Fibroblast of skin of left biceps (primary cell): ENCODE measurements at places on chromosomes 6 and 20.
A peak's percentile ranks its signal among the peaks of the same experiment; 100 is the strongest.

DNA sequence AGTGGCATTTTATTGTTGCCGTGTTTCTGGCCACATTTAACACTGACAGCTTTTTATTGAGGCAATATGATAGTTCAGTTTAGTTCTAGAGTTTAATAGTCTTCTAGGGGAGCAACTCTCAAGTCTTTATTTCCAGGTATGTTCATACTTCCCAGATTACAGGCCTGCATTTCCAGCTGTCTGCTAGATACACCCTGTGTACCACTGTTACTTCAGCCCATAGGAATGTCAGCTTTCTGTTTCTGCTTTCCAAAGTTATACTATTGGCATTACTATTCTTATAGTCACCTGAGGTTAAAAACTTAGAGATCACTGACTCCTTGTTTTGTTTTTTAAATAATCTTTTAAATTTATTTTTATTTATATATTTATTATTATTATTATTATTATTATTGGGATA is 7.6 kb downstream of the ZNF451 start:
- no peak for DNase-seq

DNA sequence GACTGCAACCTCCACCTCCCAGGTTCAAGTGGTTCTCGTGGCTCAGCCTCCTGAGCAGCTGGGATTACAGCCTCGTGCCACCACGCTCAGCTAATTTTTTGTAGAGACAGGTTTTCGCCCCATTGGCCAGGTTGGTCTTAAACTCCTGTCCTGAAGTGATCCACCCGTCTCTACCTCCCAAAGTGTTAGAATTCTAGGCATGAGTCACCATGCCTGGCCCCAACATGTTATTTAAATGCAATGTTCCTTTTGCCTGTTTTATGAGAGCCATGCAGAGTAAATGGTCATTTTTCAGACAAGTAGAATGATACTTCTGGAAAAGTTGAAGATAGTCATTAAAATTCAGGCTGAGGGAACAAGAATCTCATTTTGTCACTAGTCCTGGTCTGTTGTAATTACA is 43.8 kb upstream of the RPS6KA2 start:
- no peak for DNase-seq

DNA sequence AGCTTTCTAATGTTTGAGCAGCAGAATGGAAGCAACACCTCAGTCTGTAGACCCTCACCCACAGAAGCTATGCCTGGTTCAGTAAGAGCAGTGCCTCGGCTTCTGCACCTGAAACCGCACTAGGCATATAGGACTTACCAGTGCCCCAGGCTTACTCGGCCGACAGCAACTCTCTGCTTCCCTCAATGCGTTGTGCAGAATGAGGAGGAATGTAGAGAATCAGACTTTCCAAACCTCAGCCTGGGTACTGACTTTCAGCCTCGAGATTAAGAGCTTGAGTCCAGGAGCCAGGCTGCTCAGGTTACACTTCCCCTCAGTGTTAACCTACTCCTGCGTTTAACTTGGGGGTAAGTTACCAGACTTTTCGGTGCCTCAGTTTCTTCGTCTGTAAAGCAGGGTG is 8.6 kb downstream of the EYA2 start:
- DNase-seq: no peak

GRCh38 chr6:121771937-121772720 is 336.7 kb downstream of the GJA1 start:
- no peak for DNase-seq

- DNase-seq: no peak
Measured at GRCh38 chr20:63059684-63060056, 52.9 kb upstream of the BHLHE23 start.

- no peak for DNase-seq
Measured at GRCh38 chr20:62623488-62624324, 18.6 kb upstream of the SLCO4A1 start.

GRCh38 chr6:119124079-119124824 is 45.8 kb upstream of the FAM184A start:
- DNase-seq: no peak

DNA sequence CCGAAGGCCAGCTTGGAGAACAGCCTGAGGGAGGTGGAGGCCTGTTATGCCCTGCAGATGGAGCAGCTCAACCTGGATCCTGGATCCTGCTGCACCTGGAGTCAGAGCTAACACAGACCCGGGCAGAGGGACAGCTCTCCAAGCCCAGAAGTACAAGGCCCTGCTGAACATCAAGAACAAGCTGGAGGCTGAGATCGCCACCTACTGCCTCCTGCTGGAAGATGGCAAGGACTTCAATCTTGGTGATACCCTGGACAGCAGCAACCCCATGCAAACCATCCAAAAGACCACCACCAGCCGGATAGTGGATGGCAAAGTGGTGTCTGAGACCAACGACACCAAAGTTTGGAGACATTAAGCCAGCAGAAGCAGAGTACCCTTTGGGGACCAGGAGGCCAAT is 223.5 kb upstream of the ID4 start:
- DNase-seq: no peak

- no peak for DNase-seq
Measured at GRCh38 chr6:110221738-110222137, 41.5 kb downstream of the CDC40 start.

DNA sequence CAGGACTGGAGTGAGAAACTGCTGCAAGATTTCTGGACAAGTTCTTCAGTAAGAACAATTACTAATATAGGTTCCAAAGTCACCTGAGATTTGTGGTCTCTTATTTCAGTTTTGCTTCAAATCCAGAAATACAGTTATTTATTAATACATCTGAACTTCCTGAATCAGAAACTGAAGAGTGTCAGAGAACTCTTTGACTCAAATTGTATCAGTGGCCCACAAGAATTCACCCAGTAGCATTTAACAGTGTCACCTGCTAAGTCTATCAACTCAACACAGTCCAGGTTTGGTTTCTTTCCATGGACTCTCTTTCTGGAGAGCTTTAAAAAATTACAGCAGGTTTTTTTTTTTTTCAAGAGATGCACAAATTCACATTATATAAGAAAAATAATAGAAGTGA is 18.8 kb upstream of the NHSL1 start:
- no peak for DNase-seq

DNA sequence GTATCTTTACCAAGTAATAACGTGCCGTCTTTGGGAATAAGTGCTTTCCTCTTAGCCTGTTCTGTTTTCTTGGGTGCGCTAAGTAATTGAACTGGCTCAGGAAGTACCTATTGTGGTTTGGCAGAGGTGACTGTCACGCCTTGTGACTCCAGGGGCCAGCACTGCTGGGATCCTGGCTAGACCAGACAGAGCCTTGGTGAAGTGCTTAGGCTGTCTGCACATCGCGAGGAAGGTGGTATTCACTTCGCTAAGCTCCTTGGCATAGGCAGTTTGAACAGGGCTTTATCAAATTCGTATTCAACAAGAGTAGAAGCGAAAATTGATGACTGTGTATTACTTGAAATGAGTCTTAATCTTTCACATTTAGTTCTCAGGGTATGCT is 17.6 kb downstream of the PRDM1 start:
- no peak for DNase-seq

DNA sequence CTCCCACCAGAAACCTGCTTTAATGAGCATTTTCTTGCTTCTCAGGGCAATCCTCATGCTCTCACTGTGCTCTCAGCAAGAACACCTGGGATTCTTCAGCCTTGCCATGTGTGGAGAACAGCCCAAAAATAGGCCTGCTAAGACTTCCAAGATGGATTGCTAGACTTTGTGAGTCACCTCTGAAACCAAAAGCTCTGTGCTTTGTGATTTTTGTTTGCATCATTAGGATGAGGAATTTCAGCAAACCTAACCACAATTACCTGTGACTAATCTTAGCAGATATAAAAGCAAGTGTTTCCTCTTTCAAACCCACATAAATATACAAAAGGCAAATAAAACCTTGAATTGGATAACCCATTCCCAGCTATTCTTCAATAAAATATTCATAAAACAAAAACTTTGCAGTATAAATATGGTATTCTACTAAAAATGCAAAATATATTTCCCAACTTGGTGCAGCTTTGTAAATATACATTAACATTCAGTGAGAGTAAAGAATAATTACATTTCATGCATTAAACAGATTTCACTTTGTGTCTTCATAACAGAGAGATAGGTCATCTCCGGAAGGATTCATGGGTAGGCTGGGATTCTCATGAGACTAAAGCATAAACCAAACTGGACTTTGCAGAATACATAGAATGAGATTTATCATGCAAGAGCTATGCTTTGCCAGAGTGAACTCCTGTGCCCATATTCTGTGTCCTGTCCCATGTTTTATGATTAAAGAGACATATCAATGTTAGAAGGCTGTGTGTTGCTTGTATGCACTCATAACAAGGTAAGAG is 33.5 kb downstream of the TPBG start:
- DNase-seq: peak; percentile 79

GRCh38 chr20:33757046-33757445 is 25.2 kb downstream of the ZNF341 start:
- DNase-seq: no peak

DNA sequence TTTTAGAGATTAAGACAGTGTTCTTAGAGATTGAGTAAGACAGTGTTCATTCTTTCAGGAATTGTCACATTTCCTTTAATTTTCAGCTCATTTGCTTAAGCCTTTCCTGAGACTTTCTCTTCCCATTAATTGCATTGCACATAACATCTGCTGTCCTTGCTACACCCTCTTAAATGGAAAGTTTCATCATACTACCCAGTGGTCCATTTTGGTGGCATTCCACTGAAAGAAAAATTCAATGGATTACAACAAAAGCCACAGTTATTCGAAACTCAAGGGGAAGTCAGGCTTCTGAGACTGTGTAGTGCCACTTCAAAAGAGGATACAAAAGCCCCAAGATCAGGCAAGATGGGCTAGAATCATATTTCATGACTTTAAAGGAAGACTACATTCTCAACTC is 64.0 kb downstream of the RSPO3 start:
- DNase-seq: no peak

GRCh38 chr20:37413379-37413778 is 67.4 kb downstream of the SRC start:
- no peak for DNase-seq

- DNase-seq: peak; percentile 42
Measured at GRCh38 chr20:24917797-24918578, 31.1 kb upstream of the CST7 start.

GRCh38 chr6:145480024-145480423 is 255.3 kb downstream of the EPM2A start:
- no peak for DNase-seq

DNA sequence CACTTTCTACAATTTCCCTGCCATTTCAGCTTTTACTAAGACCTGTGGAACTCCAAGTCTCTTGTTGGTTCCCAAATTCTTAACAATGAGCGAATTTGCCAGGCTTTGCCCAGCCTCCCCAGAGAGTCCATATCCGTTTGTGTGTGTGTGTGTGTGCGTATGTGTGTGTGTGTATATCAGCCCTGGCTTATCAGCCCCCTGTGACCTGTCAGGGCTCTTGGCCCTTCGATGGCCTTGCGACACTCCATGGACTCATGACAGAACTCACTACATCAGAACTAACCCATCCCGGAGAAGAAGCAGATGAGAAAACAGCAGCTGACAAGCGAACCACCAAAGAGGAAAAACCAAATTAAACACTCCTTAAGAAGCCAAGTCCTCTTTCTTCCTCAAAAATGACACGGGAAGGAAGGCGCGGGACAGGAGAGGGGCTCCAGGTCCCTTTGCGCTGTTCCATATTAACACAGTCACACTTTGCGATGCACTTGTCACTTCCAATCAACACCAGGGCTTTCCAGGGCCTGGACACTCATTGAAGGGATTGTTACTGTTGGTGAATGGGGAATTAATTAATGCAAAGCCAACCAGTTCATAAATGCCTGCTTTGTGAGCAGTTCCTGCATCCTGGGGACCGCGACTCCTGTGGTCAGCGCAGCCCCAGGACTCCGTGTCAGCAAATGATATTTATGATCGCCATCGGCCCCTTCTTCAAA is 524.0 kb downstream of the CD83 start:
- no peak for DNase-seq

- DNase-seq: no peak
Measured at GRCh38 chr20:45427236-45428149, 11.6 kb downstream of the PIGT start.

GRCh38 chr6:43667245-43668150 is 20.1 kb downstream of the MRPS18A start:
- DNase-seq: no peak

DNA sequence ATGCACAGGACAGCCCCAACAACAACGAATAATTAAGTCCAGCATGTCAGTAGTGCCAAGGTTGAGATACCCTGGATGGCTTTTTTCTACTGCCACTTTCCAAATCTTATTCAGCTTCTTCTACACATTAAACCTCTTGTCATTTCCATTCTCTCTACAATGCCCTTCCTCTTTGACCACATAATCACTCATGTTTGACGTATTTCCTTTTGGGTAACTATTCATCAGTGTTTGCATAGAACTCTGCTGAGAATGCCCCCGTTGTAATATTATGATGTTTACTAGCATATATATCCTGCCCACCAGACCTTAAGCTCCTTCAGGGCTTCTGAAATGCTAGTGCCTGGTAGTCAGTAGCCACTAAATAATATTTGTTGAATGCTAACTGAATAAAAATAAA is 515.3 kb upstream of the RNF217 start:
- DNase-seq: no peak

- no peak for DNase-seq
Measured at GRCh38 chr6:56505512-56506260, 137.0 kb downstream of the DST start.

- no peak for DNase-seq
Measured at GRCh38 chr20:61052776-61053442, 199.2 kb upstream of the CDH4 start.

GRCh38 chr20:11844691-11845090 is 73.0 kb upstream of the BTBD3 start:
- DNase-seq: peak; percentile 62

- no peak for DNase-seq
Measured at GRCh38 chr6:136326038-136326553, 36.5 kb upstream of the BCLAF1 start.

- DNase-seq: no peak
Measured at GRCh38 chr6:107543088-107543487, 53.2 kb downstream of the SOBP start.
